ENCODE measurements at places on chromosomes 2 and 18.

DNA sequence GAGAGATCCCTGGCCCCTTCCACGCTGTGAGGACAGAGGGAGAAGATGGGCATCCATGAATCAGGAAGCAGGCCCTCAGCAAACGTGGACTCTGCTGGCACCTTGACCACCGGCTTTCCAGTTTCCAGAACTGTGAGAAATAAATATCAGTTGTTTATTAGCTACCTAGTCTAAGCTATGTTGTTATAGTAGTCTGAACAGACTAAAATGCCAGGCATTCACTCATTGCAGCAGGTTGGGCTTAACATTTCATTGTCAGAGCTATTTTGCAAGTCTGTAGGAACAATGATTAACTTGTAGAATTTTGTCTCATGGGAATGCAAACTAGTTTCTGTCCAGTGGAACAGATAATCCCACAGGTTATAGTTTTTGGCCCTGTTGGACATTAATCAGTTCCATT lies 24.8 kb upstream of the TBC1D8 start:
- no peak for DNase-seq

- no peak for DNase-seq
Observed at GRCh38 chr2:135997380-135997779, 12.0 kb upstream of the DARS1 start.

DNA sequence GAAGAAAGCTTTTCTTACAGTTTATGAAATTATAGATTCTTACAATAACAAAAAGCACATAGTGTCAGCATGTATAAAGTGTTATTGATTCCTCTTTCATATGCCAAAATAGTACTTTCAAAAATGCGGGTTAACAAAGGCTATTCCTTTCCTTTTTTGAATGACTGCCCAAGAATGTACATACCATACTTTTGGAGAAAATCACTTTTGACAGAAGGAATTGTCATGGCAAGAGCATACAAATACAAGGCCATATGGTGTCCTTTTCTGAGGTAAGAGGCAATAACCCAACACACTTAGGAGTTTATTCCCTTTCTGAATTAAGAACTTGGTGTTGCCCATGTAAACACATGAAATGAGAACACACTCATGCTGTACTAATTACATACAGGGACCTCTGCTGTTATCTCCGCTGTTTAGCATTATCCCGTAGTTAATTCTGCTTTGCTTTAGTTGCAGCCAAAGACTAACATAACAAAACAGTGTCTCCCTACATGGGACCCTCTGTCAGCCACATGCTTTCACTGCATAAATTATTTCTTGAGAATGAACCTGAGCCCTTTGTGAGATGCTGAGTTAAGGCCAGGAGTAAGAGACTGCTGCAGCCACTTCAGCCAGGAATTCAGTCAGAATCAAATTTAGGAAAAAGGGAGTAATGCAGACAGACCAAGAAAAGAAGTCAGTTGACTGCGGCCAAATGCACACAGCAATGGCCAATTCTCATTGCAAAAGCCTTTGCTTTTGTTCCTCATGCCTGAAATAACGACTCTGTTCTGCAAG lies 67.0 kb downstream of the CDH2 start:
- DNase-seq, result no peak

DNA sequence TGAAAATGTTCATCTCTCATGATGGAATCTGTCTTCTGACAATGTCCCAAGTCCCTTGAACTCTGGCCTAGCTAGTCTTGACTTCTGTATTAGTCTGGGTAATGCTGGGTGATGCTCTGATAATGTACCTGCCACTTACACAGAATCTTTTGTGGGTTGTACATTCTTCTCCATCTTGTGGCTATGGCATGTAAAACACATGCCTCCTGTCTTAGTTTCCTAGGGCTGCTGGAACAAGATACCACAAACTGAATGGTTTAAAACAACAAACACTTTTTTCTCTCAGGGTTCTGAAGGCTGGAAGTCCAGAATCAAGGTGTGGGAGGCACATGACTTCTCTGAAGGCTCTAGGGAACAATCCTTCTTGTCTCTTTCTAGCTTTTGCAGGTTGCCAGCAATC lies 57.1 kb downstream of the RAPGEF4 start:
- no peak for DNase-seq

DNA sequence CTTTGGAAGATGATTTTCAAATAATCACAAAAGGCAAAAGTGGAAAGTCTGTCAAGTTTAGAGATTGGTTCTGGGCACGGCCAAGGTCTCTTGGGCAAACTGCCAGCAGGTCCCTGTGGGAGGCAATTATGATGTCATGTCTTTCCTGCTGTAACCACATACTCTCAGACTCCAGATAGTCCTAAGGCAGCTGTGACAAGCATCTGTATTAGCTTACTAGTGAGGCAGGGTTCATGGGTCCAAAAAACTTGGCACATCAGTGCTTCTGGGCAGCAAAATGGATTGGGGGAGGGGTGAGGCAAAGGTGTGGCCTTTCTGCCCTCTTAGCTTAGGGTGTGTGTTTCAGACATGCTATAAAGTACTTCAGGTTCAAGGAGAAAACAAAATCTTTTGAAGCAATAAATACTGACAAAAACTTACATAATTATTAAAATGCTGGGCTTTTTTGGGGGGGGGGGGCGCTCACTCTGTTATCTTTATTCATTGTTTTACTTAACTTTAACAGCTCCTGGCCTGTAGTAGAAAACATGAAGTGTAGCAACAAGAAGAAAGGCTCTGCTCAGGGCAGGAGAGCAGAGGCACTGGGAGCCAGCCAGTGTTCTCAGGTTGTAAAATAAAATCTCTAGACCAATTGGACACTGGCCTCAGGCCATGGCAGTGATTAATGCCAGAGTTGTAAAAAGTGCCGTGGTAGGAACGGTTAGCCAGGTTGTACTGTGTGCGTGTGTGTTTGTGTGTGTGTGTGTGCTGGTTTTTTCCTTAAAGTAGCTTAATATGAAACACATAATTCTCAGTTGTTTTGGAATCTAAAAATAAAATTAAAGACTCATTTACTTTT lies 14.3 kb upstream of the TANC1 start:
- no peak for DNase-seq
